ENCODE measurements at places on chromosomes 4 and X.
A peak's percentile ranks its signal among the peaks of the same experiment; 100 is the strongest.

GRCh38 chr4:102355748-102356147 lies 10.5 kb upstream of the SLC39A8 start:
- DNase-seq = peak; percentile 76

DNA sequence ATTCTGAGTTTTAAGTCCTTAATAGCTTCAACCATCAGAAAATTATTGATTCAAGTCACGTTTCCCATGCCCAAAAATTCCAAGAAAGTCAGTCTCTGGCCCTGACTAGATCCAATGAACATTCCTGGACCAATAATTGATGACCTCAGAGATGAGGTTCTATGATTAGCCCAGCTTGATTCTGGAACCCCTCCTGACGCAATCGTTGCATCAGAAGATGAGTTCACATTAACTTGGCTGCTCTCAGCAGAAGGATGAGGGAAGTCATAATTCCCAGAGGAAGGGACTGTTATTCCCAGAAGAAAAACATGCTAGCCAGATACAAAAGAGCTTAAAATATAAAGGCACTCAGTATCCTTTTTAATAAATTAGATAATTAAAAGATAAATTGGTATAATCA lies 34.3 kb upstream of the CPEB2 start:
- no peak for DNase-seq

- no peak for DNase-seq
These were observed 111.0 kb downstream of the ASB9 start for GRCh38 chrX:15158736-15159406.

GRCh38 chr4:127293496-127293895 lies 339.3 kb upstream of the INTU start:
- no peak for DNase-seq

DNA sequence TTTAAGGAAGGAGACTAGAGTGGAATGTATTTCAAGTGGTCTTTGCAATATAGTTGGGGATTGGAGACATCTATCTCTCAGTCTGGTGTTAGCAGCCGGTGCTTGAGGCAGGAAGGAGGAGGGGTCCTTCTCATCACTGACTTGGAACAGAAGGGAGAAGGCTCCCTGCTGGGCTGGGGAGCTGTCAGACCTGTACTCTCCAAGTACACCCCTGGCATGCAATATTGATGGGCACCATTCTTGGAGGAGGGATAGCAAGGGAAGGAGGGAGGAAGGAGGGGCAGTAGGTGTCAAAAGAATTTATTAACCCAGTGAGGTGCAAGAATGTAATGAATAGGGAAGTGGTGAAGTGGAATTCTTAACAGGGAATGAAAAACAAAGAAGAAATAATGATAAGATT lies 338.8 kb downstream of the UNC5C start:
- no peak for DNase-seq

DNA sequence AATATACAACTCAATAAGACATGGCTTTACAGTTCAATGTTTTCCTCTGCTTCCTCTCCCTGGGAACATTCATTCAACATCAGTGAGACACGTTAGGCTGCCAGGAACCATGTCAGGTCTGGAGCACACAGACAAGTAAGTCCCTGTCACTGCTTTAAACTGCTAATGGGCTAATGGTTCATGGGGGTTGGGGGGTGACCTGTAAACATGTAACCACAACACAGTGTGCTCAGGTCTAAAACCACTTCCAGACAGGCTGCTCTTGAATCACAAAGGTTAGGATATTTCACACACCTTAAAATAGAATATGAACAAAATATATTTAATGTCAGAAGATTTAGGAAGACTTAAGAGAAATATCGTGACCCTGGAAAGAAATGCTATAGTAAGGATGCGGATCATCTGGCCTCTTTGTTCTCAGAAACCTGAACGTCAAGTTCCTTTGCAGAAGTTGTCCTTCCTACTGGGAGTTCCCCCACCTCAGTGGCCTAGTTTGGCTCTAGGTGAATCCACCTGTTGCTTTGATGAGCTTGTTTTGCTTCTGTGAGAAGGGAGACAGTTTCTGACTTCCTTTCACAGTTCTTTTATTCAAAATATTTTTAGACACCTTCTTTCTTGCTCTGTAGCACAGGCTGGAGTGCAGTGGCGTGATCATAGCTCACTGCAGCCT lies 359.9 kb downstream of the UNC5C start:
- DNase-seq = no peak

All from hematopoietic multipotent progenitor cell treated with erythropoietin and hydrocortisone succinate and interleukin-3 and kit ligand, for 8 days (in vitro differentiated cells).